ENCODE measurements at places on chromosomes 2 and 18.

GRCh38 chr2:73938718-73939352, 12.2 kb downstream of the DGUOK start:
- no peak for DNase-seq

GRCh38 chr2:38057651-38058410, 18.1 kb downstream of the CYP1B1 start:
- DNase-seq: no peak

GRCh38 chr2:130986890-130987493, 106.3 kb downstream of the FAM168B start:
- no peak for DNase-seq

DNA sequence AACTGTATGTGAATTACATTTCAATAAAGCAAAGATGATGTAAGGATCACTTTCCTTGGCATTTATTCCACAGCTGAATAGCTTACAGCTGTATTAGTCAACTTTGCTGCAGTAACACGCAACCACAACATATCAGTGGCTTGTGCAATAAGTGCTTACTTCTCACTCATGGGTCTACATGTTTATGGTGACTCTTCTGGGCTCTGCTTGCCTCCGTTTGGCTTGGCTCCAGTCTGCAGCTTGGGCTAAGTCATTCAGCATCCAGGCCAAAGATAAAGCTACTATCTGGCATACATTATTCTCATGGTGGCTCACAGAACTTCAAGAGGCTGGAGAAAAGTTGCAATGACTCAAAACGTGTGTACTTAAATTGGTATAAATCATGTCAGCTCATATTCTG, 355.0 kb downstream of the RNF144A start:
- DNase-seq: no peak

DNA sequence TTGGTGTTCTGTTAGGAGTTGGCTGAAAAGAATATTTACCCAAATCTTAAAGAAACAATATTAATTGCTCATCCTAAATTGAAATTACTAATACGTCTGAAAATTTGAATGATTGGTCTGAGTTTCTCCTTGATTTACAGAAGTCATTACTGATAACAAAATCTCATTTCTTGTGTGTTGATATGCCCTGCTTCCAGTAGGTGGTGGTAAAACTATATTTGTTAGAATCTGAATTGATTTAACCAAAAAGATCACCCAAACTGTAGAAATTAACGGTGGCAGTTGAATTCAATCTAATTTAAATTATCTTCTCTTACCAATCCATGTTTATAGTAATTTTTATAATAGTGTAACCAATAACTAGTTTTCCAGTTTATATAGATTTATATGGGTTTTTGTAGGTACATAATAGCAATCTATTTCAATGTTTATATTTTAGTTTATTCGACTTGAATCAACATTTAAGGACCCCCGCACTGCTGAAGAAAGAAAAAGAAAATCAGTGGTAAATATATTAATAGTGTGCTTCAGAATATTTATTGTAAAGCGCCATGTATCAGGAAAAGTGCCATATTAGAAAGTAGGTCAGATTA, 38.3 kb downstream of the PAPOLG start:
- no peak for DNase-seq

- DNase-seq: no peak
Observed at GRCh38 chr2:40516604-40517003, 64.7 kb upstream of the SLC8A1 start.
